ENCODE measurements at places on chromosomes 13 and 19.

GRCh38 chr13:20125129-20125782 is 35.6 kb downstream of the GJA3 start:
- DNase-seq = no peak

DNA sequence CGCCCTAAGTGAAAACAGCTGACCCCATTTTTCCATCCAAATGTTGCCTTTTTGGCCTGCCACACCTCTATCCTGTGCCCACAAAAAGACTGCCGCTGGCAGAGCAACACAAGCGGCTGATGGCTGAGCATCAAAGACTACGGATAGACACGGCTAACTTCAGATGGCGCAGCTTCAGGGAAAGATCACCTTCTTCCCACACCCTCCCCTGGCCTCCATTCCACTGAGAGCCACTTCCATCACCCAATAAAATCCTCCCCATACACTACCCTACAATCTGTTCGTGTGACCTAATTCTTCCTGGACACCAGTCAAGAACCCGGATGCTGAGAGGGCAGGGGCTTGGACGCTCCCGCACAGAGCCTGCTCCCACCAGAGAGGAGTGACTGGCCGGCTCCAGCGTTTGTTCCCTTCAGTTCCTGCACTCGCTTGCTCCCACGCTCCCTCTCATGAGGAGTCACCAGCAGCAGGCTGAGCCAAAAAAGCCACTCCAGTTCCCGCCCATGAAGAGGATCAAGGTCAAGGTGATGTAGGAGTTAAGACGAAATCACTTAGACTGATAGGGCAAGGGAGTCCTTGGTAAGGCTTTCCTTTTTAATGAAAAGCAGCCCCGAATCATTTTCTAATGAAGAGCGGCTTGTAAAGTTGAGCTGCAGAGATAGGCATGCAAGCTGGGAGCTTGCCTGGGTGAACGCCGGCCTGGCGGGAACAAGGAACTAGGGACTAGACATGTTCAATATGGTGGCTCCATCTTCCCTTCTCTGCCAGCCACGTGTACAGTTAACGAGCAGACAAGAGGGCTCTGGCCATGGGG is 35.7 kb downstream of the TSKS start:
- no peak for DNase-seq

DNA sequence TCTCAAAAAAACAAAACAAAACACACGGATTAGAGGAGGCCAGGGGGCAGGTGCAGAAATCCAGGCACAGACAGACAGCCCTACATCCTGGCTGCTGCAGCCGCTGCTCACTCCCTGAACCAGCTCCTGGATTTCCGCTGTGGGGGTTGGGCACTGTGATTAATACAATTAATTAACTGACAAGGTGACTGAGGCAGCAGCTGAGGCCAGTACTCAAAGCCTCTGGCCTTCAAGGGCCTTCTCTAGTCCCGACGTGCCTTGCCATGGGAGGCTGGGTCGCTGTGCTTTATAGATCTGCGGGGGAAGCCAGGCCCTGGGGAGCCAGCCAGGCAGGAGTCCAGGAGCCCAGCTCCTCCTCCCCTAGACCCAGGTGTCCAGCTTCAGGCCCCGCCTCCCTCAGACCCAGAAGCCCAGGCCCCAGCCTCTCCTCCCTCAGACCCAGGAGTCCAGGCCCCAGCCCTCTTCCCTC is 4.6 kb downstream of the NECTIN2 start:
- DNase-seq = no peak

- DNase-seq = no peak
Measured at GRCh38 chr13:74372511-74372910, 238.3 kb upstream of the KLF12 start.

DNA sequence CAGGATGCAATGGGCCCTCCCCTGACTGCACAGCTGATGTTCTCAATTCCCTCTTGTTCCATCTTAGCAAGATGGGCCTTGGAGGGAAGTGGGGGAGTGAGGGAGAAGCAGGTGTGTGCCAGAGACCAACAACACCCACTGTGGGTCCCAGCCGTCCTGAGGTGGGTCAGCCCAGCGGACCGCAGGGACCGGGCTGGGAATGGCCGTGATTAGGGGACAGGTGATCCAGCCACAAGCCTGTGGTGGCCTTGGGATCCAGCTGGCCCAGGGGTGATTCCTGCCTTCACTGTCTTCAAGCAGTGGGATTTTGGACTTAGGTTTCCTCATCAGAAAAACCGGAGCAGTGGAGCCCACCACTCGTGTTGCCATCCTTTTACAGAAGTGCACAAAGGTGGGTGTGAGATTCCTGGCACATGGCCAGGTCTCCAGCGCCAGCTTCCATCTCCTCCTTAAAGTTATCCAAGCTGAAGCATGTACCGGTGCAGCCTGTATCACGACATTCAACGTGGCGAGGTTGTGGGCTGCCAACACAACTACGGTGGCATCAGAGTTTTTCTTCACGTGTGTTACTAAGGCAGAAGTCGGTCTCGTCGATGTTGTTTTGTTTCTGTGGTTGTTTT is 9.0 kb upstream of the ATP11A start:
- no peak for DNase-seq

DNA sequence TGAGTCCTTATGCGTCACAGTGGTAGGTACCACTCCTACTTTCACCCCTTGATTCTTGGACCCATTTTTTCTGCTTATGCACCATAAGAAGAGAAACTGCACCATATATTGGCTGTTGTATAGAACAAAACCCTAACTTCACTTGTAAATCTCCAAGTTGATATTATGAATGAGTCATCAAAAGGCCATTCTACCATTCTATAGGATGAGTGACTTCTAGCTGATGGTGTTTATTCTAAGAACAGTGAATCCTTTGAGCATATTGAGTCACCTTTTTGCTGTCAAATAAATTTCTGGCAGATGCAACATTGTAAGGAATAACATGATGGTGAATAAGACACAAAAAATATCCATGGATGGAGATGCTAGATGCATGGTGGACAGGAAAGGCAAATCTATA is 57.7 kb downstream of the POLR1D start:
- DNase-seq = no peak

GRCh38 chr19:44908836-44909261 is 3.3 kb downstream of the APOE start:
- no peak for DNase-seq

DNA sequence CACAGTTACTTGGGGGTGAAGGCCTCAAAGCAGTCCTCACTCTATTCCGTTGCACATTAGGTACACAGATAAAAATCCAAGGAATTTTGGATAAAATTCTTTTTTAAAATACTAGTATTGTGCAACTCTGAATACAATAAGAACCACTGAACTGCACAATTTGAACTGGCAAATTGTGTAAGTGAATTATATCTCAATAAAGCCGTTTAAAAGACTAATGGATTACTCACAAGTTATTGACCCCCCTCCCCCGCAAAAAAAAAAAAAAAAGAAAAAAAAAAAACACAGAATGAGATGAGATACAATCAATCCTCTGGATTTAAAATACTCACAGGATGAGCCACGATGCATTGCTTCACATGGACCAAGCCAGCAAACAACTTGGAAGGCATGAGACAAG is 86.4 kb downstream of the CRYL1 start:
- DNase-seq = no peak

DNA sequence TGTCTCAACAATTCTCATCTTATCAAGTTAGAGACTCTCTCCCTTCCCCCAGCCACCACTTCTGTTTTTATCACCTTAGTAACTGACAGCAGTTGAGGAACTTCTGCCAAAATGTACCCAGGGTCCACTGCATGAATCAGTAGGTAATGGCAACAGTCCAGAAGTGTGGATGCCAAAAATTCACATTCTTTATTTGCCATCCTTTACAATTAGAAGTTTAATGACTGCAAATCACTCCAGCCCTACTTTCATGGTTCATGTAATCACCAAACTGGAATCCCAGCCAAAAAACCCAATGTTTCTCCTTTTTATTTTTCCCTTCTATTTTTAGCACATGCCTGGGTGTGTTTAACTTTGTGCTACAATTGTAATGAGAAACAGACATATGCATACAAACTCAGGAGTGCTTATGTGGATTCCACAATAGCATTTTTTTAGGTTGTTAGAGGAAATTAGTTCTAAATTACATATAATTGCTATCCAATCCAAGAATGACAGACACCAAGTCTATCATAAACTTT is 243.5 kb downstream of the RGCC start:
- DNase-seq = no peak

DNA sequence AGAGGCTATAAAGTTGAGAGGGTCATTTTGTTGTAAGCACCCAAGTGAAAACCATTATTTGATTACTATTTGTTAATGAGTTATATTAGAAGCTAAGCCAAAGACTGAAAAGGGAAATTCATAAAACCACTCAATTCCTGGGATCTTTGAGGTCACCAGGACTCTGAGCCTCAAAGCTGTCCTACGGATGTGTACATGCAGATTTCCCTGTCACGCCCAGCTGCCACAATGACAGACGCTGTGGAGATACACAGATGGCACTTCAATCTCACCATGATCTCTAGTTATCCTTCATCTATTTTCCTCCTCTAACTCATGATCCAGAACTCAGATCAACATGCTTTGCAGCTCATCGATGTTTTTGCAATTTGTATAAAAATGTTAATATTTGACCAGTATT is 403.5 kb upstream of the MIR17HG start:
- DNase-seq = no peak

DNA sequence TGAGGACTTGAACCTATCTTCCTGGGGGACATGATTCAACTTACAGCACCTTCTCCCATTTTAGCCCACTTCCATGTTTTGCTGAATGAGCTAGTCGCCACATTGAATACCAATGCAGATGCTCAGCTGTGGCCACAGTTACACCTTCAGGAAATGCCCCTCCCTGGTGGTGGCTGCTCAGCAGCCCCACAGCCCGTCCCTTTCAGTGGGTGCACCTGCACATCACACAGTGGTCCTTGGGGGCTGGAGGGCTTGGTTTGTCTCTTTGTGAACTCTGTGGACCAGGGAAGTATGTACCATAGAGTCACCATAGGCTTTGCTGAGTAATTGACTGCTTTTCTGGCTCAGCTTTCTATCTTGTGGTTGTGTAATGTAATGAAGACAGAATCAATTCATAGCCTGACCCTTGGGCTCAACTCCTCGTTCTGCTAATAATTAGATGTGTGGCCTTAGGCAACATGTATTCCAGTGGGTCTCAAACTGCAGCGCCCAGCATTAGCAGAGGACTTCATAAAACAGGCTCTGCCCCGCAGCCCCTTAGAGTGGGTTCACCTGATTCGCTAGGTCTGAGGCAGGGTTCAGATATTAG is 48.1 kb upstream of the FARP1 start:
- no peak for DNase-seq

DNA sequence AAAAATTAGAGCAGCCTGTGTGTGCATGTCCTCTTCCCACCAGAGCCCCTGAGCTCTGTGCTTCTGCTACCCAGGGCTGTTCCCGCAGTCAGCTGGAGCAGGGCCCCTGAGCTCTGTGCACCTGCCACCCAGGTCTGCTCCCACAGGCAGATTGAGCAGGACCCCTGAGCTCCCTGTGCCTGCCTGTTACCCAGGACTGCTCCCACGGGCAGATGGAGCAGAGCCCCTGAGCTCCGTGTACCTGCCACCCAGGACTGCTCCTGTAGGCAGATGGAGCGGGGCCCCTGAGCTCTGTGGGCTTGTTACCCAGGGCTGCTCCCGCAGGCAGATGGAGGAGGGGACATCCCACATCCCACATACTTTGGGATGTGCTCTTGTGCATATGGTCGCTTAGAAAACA is 186.8 kb upstream of the SOX1 start:
- no peak for DNase-seq

DNA sequence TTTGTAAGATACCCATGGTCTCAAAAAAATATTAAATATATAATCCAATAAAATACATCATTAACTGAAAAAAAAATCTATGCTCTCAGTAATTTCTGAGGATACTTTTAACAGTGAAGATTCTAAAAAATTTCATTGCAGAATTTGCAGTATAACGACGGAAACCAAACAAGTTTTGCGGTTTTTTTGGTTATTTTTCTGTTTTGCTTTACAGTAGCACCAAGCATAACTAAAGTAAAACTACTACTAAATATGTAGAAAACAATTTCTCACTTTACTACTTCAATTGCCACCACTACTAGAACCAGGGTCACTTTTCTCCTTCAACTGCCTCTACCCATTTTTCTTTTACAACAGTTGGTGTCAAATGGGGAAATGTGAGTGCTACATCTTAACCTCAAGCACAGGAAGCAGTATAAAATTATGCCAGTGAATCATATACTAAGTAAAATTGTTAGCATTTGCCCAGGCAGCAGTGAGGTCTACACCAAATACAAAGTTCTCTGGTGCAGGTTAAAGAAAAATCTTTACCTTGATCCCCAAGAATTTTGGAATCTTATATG is 24.1 kb downstream of the MICU2 start:
- DNase-seq = no peak

DNA sequence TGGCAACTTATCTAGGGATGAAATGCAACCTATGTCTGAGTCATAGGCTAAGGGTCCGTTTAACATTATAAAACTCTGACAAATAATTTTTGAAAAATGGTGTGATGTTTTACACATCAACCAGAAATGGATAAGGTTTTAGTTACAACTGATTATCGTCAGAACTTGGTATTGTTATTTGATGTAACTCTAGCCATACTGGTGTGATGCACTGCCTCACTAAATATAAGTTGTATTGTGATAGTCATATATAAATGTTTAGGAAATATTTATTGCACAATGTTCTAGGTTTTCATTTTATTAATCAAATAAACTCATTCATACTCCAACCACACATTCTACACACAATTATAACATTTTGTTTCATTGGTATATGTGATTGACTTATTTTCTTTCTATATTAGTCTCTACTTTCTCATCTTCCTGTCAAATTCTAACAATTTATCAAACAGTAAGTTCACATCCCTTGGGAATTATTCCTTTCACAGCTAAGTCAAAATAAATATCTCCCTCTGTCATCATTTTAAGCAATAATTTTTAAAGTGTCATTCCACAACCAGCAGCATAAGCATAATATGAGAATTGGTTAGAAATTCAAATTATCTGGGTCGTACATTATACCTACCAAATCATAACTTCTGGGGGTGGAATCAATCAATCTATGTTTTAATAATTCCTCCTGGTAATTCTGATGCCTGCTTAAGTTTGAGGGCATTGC is 873.9 kb downstream of the SLITRK1 start:
- DNase-seq = no peak

DNA sequence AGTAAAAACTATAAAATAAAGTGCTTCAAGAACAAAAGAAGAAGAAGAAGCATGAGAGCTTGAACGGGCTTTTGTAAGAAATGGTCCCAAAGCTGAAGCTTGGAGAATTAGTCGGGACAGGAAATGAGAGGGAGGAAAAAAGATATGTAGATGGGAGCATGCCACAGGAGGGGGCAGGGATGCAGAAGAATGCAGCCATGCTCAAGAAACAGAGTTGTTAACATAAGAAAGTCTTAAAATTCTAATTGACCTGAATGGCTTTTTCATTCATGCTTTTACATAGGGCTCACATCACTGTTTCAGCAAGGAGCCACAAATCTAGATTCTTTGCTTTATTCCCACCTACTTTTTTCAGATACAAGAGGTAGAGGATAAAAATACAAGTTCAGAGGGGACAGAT is 27.7 kb upstream of the NBEA start:
- DNase-seq = no peak
